Inflammatory macrophage treated with lipopolysaccharide for 4 hours (primary cell): ENCODE measurements at places on chromosomes 2 and 18.

GRCh38 chr2:118903029-118903351, 39.0 kb upstream of the MARCO start:
- no peak for DNase-seq

- no peak for DNase-seq
Observed at GRCh38 chr2:25506226-25506625, 164.5 kb upstream of the DNMT3A start.

- DNase-seq: no peak
Observed at GRCh38 chr2:39942950-39943349, 163.9 kb upstream of the THUMPD2 start.

DNA sequence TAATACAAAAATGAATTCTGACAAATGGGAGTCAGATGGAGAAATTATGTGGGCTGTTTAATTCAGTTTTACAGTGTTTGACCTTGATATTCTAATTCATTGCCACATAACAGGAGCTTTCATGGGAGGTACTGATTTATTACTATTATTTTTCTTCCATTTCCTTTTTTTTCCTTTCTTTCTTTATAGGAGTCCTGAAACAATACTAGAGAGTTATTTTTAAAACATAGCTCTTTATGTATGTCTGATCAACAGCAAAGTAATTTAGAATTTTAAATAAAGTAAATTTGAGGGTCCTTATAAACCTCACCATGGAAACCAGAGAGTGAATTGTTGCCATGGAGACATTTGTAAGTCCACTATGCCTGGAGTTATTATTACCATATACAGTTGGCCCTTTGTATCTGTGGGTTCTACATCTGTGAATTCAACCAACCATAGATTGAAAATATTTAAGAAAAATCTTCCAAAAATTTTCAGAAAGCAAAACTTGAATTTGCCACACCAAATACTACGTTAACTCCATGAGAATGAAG, 40.9 kb upstream of the PPP4R1 start:
- DNase-seq: no peak

- peak; percentile 84 for DNase-seq
Observed at GRCh38 chr18:62288665-62289008, 36.5 kb upstream of the TNFRSF11A start.

GRCh38 chr2:224910574-224910925, 131.7 kb downstream of the DOCK10 start:
- DNase-seq: no peak

- no peak for DNase-seq
Observed at GRCh38 chr2:23669413-23670244, 257.3 kb downstream of the ATAD2B start.

DNA sequence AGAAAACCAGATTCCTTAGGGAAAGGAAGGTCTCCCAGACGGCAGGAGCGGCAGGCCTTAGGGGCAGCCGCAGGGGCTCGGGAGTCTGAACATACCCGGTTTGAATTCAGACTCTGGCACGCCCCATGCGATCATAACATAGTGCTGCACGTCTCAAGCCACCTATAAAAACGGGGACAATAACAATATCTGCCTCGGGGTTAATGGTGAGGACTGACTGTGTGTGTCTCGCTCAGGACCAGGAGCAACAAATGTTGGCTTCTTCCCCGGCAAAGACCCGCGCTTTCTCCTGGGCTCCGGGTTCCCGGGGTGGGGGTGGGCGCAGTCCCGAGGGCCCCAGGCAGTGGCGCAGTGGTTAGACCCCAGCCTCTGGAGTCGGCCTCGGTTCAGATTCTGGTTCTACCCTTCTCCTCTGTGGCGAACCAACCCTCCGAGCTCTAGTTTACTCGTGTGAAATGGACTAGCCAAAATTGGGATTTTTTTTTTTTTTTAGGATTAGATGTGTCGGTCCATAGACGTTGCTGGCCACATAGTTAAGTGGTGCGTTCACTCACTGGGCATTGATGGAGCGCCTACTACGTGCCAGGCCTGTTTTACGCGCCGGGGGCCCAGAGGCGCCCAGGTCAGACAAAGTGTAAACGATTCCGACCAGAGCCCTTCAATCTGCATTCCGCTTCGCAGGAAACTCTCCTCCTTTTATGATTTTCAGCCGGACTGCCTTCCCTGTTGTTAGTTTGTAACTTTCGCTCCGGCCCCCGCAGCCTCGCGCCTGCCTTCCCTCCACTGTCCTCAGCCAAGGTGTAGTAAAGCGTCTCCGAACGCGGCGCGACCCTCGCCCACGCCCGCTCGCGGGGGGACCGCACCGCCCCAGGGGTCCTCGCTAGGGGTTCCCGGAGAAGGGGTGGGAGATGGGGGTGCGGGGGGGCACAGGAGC, 820 bp upstream of the SH3BP4 start:
- DNase-seq: no peak

GRCh38 chr2:45483997-45484396, 127.1 kb downstream of the SRBD1 start:
- no peak for DNase-seq

DNA sequence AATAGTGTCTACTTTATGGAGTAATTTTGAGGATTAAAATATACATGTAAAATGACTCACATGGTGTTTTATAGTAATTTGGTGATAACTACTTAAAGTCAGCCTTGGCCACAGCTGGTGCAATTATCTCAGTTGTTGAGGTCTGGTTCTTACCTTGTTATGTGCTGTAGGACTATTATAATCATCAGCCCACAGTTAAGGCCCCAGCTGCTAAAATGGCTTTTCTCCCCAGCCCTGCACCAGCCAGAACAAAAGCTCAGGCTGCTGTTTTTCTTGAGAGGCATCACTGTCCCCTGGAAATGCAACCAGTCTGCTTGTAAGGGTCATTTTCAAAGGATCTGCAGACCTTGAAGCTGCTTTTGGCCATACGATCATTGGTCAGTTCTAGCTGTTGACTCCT, 283.3 kb upstream of the THUMPD2 start:
- DNase-seq: no peak

DNA sequence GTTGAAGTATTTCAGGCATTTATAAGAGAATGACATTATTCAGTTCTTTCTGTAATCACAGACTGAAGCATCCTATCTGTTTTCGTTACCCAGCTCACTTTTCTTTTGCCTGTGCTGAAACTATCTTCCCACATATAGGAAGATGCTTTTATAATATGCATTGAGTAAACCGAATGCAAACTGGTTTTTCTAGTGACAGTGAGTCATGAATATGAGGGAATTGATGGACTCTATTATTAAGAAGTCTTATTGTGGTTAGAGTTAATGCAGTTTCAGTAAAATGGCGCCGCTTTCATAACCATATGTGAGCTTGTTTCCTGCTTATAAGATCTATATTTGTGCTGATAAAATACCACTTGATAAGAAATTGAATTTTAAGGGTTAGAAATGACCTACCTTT, 59.2 kb downstream of the ACVR2A start:
- no peak for DNase-seq

DNA sequence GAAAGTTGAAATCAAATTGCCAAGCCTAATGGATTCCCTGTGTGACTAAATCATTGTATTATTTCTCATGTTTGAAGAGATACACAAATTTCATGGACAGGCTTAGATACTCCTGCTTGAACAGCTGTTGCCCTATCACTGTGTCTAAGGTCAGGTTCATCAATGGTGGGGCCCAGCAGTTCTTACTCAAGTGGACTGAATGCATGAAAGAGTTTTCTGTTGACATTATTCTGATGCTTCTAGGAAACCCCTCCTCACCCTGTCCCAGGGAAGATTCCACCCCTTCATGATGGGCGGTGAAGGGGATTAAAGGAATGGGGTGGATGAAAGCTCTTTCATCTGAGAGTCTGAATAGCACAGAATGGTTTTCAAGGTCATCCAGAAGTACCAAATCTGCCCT, 148.8 kb downstream of the INO80D start:
- no peak for DNase-seq

DNA sequence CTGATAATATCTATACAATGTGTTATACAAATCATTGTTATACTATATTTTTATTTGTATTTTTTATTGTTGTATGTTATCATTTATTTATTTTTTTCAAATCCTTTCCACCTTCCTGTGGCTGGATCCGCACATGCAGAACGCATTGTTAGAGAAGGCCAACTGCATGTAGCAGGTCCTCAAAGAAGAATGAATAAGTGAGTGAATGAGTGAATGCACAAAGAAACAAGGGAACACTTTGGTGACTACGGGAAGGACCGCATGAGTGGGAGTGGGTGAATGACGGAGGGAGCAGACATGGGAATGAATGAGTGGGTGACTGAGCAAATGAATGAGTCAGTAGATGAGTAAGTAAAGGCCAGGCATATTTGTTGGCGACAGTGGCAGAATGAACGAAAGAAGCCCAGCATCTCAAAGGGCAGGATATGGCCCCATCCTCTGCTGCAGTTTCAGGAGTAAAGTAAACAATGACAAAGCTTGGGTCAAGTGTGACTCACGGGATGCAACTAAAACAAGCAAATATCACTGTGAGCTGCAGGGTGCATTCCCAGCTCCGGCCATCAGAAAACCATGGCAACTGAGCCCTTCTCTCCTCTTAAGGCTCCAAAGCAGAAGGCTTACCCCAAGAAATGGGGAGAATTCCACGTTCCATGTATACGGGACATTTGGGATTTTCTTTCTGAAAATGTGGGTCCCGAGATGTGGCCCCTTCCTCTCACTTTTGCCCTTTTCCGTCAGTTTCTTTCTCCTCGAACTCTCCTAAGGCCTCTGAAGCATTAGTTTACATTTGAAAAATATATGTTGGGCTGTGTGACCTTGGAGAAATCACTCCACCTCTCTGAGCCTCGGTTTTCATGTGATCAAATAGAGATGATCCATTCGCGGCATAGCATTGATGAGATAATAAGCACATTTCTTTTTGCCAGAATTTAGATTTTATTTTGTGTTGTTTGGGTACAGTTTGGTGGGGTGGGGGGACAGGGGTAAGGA, 24.5 kb downstream of the KCNF1 start:
- DNase-seq: no peak

- DNase-seq: no peak
Observed at GRCh38 chr2:143719406-143719805, 590.2 kb downstream of the ARHGAP15 start.

DNA sequence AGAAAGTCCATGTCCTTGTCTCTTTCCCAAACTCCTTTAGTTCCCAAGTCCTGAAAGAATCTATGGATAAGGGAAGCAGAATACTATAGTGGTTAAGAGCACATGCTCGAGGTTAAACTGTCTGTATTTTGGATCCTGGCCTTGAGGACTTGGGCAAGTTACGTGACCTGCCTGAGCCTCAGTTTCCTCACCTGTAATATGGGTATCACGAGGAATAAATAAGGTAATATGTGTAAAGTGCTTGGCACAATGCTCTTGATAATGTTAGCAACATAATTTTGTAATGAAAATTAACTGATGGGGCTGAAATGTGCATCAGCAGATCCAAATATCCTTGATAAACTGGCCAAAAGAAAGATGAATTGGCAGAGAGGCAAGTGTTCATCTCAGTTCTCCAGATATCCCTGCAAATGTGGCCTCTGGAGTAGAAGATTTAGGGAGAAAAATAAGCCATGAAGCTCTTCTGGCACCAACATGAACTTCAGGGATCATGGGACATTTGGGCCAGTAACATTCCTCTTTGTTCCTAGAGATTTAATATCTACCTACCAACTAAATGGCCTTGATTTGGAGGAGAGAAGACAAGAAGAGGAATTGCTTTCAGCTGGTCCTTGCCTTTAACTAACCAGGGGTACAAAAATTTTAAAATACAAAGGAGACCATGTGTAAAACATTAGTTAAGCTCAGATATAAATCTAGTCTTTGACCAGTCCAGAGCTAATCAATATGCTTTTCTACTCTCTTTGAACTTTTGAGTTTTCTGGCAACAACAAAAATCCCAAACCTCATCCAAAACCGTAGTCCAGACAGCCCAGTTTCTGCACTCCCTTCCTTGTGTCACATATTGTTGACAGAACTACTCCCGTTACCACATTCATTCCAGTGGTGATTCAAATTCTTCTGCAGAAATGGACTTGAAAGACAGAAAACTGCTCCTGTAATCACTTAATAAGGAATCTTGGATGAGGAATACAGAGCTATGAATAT, 52.7 kb upstream of the EML4 start:
- DNase-seq: peak; percentile 34

GRCh38 chr18:45820106-45820745, 5.2 kb upstream of the SIGLEC15 start:
- peak; percentile 87 for DNase-seq

GRCh38 chr2:101125808-101126207, 25.4 kb downstream of the TBC1D8 start:
- no peak for DNase-seq

DNA sequence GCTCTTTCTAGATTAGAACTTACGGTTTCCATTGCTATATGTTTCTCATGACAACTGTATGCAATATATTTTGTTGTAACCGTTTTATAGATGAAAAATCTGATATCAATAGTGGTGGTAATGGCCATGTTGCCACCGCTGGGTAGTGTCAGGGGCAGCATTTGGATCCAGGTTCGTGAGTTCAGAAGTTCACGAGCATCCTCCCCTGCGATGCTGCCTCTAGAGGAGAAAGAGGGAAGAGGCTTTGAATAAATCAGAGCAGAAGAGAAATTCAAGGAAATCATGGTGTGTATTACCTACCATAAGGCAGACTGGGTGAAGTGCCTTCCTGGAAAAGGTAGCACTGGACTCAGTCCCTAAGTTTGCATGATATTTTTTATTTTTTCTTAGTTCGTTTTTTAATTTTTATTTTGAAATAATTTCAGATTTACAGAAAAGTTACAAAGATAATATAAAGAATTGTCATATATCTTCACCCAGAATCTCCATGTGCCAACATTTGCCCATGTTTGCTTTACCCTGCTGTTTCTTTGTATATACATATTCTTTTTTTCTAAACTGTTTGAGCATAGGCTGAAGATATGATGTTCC, 3.3 kb upstream of the ZBTB7C start:
- DNase-seq: peak; percentile 58

- no peak for DNase-seq
Observed at GRCh38 chr2:100054426-100054825, 88.0 kb downstream of the AFF3 start.

DNA sequence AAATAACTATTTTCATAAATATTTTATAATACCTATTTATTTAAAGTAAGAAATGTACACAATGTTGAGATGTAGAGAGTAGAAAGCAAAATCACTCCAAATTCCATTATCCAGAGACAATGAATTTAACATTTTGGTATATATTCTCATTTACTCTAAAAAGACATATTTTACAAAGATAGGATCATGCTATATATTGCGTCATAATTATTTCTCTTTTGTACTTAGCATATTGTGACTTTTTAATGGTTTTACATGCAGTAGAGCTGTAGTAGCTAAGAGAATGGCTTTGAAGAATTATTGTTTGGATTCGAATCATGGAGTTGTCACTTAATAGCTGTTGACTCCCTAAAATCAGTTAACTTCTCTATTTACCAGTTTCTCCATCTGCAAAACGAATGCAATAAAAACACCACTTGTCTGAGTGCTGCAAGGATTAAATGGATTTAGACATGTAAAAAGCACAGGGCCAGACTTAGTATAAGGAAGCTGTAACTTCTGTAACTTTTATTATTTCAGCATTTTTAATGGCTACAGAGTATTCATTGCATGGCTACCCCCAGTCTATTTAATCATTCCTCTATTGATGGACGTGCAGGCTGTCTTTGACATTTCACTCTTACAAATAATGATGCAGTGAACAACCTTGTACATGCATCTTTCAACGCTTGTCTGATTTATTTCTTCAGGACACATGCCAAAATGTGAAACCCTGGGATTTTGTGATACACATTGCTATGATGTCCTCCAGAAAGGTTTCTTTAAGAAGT, 33.2 kb downstream of the KCNS3 start:
- DNase-seq: no peak

- no peak for DNase-seq
Observed at GRCh38 chr18:67590571-67591141, 74.1 kb upstream of the DSEL start.

GRCh38 chr2:97966545-97967215, 29.1 kb downstream of the TMEM131 start:
- no peak for DNase-seq
